Hematopoietic multipotent progenitor cell treated with erythropoietin and hydrocortisone succinate and interleukin-3 and kit ligand, for 15 days (in vitro differentiated cells): ENCODE measurements at places on chromosomes 5 and 9.

DNA sequence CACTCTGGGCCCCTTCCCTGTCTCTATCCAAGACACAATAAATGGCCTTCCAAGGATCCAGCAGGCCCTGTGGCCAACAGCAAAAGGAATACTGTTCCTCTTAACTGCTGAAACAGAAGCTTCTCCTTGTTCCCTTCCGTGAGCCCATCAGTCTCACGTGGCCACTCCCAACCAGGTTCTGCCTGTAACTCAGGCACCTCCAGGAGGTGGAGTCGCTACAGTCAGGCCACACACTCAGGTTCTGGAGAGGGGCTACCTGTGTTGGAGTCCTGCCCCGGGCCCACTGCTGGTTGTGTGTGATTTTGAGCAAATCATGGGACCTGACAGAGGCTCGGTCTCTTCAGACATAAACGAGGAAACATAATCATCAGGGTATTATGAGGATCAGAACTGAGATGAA is 10.3 kb downstream of the FAT2 start:
- no peak for DNase-seq

DNA sequence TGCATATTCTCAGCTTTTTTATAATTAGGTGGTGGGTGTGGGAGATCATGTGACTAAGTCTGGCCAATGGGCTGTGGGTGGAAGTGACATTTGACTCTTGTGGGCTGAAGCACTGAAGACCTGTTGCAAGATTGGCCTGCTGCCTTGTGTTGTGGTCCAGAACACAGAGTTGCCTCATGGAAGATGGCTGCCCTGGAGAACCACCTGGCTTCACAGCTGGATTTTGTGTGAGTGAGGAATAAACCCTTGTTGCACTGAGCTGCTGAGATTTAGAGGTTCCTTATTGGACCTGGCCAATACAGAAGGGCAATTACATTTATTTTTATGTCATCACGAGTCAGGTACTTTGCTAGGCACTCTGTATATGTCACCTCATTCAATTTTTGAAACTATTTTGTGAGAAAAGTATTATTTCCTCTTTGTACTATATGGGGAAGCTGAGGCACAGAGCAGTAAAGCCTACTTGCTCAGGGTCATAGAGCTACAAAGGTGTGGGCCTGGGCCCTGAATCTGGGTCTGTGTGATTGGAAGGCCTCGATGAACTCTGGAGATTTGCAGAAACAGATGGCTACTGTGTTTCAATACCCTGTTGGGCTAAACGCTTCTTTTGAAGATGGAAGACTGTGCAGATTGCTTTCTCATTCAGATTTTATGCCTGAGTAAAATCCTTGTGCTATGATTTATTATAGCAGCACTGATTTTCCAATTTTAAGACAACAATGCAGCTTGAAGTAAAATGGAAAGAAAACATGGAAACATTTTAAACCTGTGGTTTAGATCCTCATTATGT is 71.2 kb upstream of the TBC1D2 start:
- DNase-seq: no peak

DNA sequence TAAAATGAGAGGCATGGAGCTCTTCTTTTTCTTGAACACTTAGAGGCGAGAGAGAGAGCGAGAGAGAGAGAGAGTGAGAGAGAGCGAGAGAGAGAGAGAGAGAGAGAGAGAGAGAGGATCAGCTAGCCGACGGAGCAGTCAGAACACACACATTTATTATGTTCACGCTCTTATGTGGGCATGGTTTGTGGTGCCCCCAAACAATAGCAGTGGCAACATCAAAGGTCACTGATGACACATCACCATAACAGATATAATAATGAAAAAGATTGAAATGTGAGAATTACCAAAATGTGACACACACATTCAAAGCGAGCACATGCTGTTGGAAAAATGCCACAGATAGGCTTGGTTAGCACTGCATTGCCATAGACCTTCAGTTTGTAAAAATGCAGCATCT is 116.1 kb downstream of the KDM4C start:
- no peak for DNase-seq

- DNase-seq: no peak
Observed at GRCh38 chr9:128005923-128006322, 25.1 kb upstream of the EEIG1 start.

DNA sequence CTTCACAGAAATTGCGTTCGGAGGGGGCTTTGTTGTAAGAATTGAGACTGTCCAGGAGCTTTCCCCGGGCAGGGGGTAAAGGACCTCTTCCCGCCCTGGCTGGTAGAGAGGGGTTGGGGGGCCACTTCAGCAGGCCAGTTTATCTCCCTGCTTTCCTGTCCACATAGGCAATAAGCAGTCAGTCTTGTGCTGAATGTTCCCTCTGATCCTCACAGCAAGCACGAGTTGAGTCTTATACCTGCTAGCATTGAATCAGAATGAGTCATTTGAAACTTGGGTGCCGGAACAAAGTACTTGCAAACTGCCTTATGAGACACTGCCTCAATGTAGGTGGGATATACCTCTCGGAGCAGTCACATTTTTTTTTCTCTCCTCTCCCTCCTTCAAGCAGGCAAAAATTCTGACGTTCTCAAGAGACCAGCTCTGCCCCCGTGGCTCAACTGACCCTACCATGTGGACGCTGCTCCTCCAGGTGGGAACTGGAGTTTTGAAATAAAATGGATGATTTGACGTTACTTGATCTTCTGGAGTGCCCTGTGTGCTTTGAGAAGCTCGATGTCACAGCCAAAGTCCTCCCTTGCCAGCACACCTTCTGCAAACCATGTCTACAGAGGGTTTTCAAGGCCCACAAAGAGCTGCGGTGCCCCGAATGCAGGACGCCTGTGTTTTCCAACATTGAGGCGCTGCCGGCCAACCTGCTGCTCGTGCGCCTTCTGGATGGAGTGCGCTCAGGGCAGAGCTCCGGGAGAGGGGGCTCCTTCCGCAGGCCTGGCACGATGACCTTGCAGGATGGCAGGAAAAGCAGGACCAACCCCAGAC is 1.3 kb downstream of the SH3RF2 start:
- DNase-seq: no peak

- DNase-seq: no peak
Observed at GRCh38 chr5:104977529-104977928, 1414.9 kb upstream of the NUDT12 start.

GRCh38 chr9:99430301-99430700 is 208.2 kb downstream of the SEC61B start:
- DNase-seq: no peak

- DNase-seq: no peak
Observed at GRCh38 chr5:132528866-132529634, 14.3 kb downstream of the IL5 start.

DNA sequence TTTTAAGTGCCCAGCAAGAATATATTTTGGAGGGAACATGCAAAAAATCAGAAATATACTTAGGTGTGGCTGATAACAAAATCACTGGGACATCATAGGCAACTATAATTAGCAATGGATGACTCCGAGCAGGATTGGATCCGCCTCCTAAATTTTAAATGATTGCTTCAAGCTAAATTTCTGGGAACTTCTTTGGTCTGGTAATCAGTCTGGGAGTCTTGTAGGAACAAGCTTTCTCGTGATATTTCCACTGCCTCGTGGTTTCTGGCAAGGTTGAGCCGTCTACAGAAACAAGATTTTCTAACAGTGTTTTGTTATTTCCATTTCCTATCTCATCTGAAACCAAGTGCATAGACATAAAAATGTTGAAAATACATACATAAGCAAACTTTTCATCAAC is 232.6 kb downstream of the BNC2 start:
- no peak for DNase-seq

DNA sequence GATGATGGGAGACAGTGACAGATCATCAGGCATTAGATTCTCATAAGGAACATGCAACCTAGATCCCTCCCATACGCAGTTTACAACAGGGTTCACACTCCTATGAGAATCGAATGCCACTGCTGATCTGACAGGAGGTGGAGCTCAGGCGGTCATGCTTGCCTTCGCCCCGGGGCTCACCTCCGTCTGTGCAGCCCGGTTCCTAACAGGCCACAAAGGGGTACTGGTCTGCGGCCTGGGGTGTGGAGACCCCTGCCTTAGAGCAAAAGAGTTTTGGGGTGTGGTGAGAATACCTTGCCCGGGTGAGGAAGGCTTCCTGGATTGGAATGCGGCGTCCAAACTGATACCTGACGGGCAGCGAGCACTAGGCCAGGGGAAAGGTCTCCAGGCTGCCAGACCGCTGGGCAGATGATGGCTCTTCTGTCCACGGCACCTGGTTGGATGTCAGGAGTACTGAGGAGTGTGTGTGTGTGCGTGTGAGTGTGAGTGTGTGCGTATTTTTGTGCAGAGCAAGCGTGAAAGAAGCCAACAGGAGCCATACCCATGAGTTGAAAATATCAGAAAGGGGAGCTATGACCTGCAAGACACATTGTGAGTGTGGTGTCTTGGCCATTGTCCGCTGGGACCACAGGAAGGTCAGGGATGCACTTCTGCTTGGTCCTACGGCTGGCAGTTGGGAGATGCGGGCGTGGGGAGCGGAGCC is 55.4 kb downstream of the ACER2 start:
- DNase-seq: no peak

- DNase-seq: no peak
Observed at GRCh38 chr5:9834871-9835770, 205.0 kb upstream of the TAS2R1 start.

DNA sequence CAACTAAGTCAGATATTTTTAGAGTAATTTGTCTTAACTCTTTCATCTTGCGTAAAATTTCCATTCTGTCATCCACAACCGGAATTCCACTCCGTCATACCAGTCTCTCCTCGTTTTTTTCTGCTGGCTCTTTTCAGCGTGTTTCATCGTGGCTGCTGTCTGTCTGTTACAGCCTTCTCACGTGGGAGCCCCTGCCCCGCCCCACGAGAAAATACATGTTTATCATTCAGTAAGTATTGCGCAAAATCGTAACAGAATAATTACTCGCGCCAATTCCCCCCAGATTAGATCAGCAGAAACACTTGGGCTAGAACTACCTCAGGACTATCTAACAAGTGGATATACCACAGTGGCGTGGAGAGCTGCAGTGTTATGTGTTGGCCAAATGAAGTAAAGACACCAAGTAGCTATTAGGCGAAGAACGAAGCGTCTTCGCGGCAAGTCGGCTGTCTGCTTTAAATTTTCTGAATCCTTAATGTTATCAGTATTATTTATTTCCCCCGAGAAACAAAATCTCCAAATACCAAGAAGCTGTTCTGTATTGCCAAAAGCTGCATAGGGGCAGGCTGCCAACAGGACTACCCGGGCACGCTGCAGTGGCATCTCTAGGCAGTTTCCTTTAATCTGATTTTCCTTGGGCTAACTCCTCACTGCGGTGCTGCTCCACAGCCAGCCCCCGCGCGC is 566 bp upstream of the FOCAD start:
- DNase-seq: peak; percentile 40

DNA sequence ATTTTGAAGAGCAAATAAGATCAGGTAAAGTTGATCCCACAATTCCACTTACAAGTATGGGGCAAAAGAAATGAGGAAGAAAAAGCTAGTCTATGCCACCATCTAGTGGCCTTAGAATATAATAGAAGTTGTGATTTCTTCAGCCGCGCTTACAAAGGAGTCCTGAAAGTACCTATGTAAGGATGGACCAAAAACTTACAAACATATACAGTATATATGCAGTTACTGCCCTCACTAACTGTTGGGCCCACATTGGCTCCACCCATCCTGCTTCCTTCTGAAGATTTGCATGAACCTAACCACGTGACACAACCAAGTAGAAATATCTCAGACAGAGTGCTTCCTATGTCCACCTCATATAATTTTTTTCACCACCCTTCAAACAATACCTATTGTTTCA is 11.7 kb upstream of the OR13D1 start:
- peak; percentile 8 for DNase-seq

GRCh38 chr9:38003230-38003629 is 65.8 kb downstream of the SHB start:
- no peak for DNase-seq

- no peak for DNase-seq
Observed at GRCh38 chr5:68169903-68170302, 45.7 kb upstream of the PIK3R1 start.

GRCh38 chr5:58963361-58963760 is 380.5 kb downstream of the RAB3C start:
- no peak for DNase-seq

DNA sequence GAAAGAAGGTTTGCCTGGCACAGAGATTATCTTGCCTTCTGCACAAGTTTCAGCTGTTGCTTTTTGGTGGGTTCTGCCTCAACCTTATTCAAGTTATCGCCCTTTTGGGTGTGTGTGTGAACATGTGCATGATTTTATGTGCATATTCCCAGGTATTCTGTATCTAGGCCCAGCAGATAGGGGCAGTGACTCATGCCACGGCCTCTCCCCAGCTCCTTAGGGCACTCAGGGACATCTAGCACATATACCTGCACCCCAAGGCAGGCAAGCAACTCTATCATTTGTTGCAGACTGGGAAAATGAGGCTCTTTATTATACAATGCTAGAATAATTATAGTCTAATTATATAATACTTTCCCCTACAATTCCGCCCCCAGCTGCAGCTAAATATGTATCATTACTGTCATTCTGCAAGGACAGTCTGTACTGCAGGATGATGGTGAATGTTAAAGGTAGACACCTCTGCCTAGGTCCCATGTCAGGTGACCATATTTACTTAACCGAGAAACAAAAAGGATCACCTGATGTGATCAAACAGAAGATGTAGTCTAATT is 128.9 kb downstream of the PDE8B start:
- DNase-seq: no peak

- no peak for DNase-seq
Observed at GRCh38 chr5:73654171-73654811, 28.3 kb downstream of the ARHGEF28 start.

GRCh38 chr5:178777520-178777919 is 47.1 kb upstream of the ZNF354A start:
- no peak for DNase-seq

GRCh38 chr5:9820691-9821449 is 190.7 kb upstream of the TAS2R1 start:
- DNase-seq: no peak

DNA sequence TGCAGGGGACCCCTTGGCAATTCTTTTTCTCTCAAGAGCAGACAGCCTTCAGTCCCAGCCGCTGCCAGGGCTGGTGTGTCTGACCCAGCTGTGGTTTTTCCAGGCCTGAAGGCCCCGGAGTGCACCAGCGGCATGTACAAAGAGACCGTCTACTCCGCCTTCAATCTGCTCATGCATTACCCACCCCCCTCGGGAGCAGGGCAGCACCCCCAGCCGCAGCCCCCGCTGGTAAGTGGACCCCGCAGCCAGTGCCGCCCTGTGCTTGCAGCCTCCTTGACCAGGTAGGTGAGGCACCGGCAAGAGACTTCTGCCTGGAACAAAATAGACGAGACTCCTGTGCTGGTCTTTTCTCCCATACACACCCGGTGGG is 1.3 kb downstream of the TCF7 start:
- no peak for DNase-seq

- no peak for DNase-seq
Observed at GRCh38 chr9:137095664-137096517, 9.1 kb downstream of the MAN1B1 start.

GRCh38 chr5:149282027-149282965 is 10.6 kb downstream of the AFAP1L1 start:
- DNase-seq: no peak

- DNase-seq: no peak
Observed at GRCh38 chr5:60143942-60144549, 250.5 kb upstream of the PDE4D start.

GRCh38 chr5:179430193-179431175 is 85.2 kb upstream of the ADAMTS2 start:
- no peak for DNase-seq

GRCh38 chr5:5278201-5278814 is 138.2 kb downstream of the ADAMTS16 start:
- DNase-seq: no peak

- no peak for DNase-seq
Observed at GRCh38 chr9:94287877-94288513, 28.9 kb downstream of the ZNF169 start.

- no peak for DNase-seq
Observed at GRCh38 chr9:105651806-105652205, 10.5 kb upstream of the TAL2 start.
